ENCODE measurements at places on chromosomes 2 and 18. TPM values are rescaled to one million over a fixed set of nuclear protein-coding genes. Genes with fewer than 3 reads are reported as not detected.

LRRC30 gene
- total RNA-seq = not detected

UGT1A10 gene
- total RNA-seq = not detected

SP9 gene
- total RNA-seq = under 0.01 TPM

SULT1C2 gene
- not detected for total RNA-seq

RESP18 gene
- not detected for total RNA-seq
